ENCODE measurements at places on chromosomes 16 and 17.
A peak's percentile ranks its signal among the peaks of the same experiment; 100 is the strongest.

GRCh38 chr17:17663160-17664063 lies 17.8 kb upstream of the RAI1 start:
- DNase-seq, result peak; percentile 76

DNA sequence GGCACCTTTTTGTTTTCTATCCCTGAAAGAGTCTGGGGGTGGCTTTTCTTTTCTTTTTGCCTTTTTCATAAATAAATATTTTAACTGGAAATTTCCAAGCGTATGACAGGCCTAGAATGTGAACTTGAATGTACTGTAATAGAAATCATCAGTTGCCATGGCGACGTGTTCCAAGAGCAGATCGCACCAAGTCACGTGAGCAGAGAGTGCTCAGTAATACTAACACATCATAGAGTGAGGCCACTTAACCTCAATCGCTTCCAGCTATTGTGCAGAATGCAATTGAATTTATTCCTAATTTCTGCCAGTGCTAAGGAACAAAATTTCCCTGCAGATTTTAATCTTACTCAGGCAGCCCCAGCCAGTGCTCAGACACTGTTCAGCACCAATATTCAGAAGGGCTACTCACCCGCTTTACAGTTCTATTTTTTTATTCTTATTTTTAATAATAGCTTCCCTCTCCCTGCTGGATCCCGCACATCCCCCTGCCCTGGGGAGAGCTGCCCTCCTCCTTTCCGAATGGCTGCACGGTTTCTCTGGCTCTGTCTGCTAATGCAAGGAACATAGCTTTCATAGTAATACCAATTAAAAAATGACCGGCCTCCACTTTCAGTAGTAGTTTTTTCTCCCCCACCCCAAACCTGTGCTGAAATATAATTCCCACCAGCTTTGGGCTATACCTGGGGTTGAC lies 26.2 kb upstream of the PMFBP1 start:
- DNase-seq, result peak; percentile 60

GRCh38 chr16:23504076-23504452 lies 6.2 kb downstream of the GGA2 start:
- DNase-seq, result no peak

GRCh38 chr17:50088952-50089825 lies 6.0 kb upstream of the PDK2 start:
- DNase-seq, result no peak

DNA sequence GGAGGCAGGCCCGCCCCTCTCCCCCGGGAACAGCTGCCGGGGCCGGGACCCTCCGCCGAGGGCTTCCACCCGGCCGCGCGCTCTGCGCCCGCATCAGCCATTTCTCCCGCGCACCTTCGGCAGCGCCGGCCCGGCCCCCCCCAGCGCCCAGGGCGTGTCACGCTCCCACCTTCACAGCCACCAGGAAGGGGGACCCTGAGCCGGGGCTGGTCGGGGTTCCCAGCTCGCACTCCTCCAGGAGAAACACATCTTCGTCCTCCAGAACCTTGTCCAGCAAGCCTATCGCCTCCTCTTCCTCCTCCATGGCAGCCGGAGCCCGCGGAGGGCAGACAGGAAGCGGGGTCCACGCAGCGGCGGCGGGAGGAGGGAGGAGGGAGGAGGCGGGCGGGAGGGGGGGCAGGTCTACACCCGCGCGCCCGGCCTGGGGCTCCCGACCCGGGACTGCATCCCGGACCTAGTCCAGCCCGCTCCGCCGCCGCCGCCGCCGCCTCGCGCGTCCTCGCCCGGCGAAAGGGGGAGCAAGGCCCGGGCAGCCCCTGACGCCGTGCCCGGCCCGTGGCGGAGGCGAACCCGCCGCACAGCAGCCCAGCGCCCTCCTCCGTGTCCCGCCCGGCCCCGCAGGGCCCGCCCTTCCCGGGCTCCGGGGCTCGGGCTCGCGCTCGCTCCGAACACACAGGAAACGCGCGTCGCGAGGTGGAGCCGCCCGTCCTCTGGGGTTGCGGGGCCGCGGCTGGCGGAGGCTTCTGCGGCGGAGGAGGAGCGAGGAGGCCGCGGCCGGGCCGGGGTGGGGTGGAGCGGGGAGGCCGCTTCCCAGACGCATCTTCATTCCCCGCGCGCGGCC lies 70.8 kb downstream of the ABR start:
- no peak for DNase-seq

DNA sequence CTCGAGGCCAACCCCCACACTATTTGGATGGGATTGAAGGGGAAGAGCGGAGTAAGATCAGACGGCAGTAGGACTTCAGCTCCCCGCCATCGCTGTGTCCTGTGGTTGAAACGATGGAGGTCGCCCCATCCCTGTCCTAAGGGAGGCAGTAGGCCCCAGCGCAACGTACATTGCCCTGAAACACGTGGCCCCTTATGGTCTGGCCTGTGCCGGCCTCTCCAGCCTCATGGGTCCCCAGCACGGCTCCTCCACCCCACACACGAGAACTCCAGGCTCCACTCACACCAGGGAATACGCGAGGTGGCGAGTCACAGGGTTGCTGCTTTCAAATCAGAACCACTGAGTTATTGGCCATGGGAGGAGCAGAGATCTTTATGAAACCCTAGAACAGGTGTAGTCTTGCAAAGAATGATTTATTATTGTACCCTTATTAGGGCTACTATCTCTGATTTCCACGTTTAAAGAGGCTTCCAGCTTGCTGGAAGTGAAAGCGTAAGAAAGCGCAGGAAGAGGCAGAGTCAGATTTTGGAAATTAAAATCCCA lies 669 bp upstream of the DCTPP1 start:
- DNase-seq, result peak; percentile 53

DNA sequence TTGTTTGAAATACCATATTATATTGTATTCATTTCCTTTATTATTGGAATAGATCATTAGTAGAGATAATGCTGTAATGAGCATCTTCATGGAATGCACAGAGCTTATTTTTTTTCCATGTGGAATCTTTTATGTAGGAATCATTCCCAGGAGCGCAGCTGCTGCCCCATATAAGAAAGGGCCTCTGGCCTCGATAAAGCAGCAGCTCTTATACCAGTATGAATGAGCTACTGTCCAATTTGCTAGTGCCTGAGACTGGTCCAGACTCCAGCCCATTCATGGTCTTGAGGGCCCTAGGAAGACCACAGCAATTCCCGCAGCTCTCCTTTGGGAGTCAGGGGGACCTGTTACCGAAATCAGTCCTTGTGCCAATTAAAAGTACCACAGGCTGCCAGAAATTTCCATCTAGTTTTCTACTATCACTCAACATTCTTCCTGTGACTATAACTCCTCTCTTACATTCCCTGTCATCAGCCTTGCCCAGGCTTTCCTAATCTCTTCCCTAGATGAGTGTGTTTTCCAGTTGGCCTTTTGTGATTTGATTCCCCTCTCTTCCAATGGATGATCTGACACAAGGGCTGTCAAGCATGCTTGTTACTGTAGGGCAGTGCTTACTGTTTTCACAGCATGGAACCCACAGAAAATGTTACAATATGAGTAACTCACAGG lies 1.9 kb downstream of the ZNF843 start:
- DNase-seq, result no peak

DNA sequence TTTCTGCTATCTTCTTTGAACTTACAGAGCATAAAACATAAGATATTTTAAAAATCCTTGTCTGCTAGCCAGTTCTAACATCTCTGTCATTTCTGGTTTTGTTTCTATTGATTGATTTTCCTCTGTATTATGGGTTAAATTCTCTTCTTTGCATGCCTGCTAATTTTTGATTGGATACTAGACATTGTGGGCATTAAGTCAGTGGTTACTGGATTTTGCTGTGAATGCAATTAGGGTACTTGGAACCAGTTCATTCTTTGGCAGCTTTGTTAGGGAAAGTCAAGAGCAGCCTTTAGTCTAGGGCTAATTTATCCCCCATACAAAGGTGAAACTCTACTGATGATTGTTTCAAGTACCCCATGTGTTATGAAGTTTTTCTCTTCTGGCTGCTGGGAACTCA lies 127.0 kb upstream of the NACA2 start:
- no peak for DNase-seq

DNA sequence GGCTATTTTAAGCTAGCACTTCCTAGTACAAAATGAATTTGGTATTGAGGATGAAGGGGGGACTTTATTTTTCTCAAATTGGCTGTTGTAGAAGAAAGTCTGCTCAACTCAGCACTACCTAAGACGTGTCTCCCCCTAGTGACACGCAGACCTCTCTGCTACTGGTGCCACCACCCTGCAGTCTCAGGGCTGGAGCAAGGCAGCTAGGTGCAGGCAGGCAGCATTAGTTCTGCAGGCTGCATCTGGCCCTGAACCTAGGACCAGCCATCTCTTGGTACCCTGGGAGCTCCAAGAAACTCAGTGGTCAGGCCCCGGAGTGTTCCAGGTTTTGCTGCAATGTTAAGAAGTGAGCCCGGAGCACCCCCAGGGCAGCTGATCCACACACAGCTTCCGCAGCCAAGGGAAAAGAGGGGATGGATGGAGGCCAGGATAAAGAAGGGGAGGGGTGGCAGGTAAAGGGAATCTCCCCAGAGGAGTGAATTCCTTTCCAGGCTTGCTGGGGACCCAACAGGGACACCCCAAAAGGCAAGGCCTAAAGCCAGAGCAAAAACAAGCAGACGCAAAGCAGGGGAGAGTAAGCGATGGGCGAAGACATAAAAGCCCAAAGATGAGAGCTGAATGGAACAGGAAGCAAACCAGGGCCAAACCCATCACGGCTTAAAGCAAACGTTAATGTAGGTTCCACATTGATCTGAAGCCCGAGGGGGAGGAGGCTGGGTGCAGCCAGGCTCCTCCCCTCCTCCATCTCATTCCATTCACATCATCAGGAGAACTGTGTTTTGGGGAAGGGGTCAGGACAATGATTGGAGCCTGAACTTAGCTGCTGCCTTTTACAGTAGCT lies 200.5 kb downstream of the ZFHX3 start:
- DNase-seq, result no peak

DNA sequence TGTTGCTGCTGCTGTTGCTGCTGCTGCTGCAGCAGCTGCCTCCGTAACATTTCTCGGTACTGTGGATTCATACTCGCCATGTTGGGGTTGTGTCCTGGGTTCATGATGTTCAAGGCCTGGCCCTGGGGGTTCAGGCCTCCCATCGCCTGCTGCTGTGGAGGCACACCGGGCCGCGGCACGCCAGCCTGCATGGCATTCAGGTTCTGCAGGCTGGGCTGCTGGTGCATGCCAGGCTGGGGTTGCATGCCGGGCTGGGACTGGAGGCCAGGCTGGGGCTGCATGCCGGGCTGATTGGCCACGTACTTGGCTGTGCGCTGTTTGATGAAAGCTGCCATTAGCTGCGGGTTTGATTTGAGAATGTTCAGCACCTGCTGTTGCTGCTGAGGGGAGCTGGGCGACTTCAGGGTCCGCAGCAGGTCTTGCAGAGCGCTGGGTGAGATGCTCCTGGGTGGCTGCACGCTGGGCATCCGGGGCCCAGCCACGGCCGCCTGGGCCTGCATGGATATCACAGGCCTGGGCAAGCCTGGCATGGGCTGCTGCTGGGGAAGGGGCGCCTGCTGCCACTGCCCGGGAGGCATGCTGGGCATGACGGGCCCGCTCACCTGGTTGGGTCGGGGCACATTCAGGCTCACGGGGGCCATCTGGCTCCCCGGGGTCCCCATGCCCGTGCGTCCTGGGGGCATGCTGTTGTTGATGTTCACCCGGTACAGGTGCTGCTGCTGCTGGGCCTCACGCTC lies 11.3 kb upstream of the TRAP1 start:
- no peak for DNase-seq

- peak; percentile 13 for DNase-seq
Observed at GRCh38 chr17:740240-741017, 8.0 kb downstream of the TLCD3A start.

DNA sequence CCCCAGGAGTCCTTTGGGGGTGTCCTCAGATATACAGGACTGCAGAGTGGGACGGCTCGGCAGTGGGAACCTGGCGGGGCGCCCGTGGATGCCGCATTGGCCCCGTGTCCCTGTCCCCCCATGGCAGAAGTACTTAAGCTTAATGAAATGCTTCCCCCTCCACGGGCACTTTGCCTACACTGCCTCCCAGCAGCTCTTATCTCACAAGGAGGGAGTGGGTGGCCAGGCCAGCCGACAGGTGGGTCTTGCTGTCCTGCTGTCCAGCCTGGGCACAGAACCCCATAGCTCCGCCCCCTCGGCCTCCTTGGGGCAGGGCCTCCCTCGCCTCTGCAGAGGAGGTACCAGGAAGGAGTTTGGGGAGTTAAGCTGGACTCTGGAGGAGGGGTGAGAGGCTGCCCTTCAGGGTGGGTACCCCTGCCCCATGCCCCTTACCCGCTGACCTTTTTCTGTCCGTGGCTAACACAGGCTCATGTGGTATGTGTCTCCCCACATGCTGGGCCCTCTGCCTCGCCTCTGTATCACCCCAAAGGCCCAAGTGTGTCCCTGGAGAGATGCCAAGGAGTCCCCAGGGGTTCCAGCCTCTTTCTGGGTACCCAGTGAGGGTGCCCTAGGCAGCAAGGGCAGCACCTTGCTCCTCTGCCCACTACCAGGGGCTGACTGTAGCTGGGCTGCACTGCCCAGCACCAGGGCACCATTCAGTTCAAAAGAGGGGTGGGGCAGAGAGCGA lies 8.7 kb downstream of the THRA start:
- DNase-seq, result peak; percentile 43

- no peak for DNase-seq
Observed at GRCh38 chr17:32021615-32021955, 14.4 kb downstream of the LRRC37B start.

GRCh38 chr17:1515640-1516387 lies 598 bp downstream of the INPP5K start:
- no peak for DNase-seq

DNA sequence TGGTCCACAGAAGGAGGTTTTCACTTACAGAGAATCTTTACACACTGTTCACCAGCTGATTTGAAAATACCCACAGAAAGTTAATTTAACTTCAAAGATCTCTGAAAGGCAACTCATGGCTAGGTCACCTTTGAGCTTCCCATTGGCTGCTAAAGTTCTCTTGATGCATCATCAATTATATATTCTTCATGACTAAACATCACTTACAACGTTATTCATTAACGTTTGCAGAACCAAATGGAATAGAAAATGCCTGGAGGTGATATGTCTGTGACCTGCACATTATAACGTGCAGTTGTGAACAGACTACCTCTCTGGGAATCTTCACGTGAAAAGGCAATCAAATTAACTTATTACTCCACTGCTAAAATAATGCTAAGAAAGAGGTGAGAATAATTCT lies 238.5 kb downstream of the ZFHX3 start:
- DNase-seq, result no peak

GRCh38 chr17:32484041-32484461 lies 2.7 kb upstream of the CDK5R1 start:
- DNase-seq, result no peak

DNA sequence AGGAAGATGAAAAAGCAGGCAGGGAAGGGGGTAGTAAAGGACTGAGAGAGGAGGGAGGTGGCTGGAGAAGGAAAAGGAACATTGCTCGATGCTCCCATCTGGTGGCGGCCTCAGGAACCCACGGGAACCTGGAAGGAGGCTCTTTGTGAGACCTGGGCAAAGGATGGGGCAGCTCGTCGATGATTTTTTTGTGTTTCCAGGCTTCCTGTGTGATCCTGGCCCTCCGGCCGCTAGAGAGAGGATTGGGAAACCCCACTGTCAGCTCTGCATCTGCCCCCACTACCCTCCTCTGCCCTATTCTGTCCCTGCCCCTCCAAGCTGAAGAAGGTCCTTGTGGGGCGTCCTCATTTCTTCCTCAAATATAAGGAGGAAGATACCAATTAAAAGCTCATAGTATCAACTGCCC lies 6.6 kb downstream of the WFIKKN2 start:
- DNase-seq, result peak; percentile 61

GRCh38 chr16:4142268-4142667 lies 26.0 kb upstream of the ADCY9 start:
- DNase-seq, result no peak

- DNase-seq, result no peak
Observed at GRCh38 chr16:26330654-26331053, 638.9 kb downstream of the HS3ST4 start.

- no peak for DNase-seq
Observed at GRCh38 chr17:12664252-12664651, 1.4 kb upstream of the MYOCD start.
